GM12892 (cell line): ENCODE measurements at places on chromosomes 11 and 22.

DNA sequence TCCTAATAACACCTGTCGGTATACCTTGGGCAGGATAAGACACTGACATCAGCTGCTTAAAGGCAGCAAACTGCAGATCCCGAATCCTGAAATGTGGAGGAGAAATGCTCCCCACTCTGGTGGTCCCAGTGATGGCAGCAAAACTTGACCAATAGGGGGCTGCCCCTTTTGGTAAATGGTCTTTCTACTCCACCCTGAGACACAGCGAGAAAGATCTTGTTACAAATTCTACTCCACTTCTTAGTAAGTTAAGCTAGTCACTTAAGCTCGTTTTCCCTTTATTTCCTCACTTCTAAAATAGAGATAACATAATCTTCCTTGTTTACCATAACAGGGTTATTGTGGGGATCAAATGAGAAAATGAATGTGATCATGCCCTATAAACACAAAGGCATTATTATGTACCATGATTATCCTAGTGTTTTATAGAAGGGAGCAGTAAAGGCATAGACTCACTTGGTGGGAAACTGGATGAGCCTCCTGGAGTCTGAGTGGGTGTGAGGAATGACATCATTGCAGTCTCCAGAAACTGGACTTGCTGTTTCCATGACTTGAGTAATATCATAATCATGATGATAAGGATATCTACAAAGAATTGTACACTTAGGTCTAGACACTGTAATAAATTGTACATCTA lies 50.9 kb downstream of the ENDOD1 start:
- DNase-seq: no peak

DNA sequence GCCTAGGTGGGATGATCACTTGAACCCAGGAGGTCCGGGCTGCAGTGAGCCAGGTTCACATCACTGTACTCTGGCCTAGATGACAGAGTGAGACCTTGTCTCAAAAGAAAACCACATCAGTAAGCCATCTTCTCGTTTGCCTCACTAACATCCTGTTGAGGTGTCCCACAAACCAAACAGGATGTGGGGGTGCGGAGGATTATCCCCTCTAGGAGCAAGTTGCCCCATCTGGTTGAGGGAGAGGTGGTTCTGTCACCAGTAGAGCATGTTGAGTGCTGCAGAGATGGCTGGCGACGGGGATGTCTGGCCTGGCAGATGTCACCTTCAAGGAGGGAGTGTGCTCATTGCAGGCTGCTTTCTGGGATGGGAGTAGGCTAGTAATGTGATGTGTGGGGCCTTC lies 72.4 kb downstream of the ZNRF3 start:
- DNase-seq: peak; percentile 16

GRCh38 chr11:8314916-8315315 lies 51.2 kb upstream of the LMO1 start:
- no peak for DNase-seq

GRCh38 chr11:118314988-118315411 lies 10.5 kb downstream of the CD3E start:
- no peak for DNase-seq

DNA sequence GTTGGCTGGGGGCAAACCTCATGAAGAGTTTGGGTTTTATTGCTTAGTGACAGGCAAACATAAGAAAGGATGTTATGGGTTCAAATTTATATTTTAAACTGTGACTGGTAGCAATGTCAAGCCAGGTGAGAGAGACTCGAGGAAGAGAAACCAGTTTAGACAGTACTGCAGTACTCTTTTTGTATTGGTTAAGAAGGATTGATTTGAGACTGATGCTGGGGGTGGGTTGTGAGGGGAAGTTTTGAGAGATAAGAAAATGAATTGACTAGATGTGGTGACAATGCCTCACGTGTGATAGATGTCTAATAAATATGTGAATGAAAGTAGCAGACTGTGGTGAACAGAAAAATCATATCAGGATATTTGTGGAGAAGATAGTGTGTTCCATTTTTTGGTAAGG lies 142.4 kb downstream of the DDX10 start:
- DNase-seq: no peak

DNA sequence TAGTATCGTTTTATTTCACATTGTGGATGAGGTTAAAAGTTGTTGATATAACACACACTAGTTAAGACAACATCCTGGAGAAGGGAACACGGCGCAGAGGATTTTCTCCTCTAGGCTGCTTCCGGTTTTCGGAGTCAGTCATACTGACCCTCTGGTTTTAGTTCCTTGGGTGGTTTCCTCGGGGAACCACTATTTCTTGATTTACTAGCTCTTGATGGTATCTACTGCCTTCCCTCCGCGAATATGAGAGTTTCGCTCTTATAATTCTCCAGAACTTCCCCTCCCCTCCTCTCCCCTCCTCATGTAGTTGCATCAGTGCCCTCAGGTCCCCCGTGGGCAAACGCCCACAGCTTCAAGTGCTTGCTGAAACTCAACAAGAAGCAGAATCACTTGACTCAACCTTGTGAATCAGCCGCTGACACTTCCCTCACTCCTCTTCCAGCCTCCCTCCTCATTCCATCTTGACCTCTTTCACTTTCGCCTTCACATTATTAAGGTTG lies 15.9 kb upstream of the APOBEC3A start:
- no peak for DNase-seq

DNA sequence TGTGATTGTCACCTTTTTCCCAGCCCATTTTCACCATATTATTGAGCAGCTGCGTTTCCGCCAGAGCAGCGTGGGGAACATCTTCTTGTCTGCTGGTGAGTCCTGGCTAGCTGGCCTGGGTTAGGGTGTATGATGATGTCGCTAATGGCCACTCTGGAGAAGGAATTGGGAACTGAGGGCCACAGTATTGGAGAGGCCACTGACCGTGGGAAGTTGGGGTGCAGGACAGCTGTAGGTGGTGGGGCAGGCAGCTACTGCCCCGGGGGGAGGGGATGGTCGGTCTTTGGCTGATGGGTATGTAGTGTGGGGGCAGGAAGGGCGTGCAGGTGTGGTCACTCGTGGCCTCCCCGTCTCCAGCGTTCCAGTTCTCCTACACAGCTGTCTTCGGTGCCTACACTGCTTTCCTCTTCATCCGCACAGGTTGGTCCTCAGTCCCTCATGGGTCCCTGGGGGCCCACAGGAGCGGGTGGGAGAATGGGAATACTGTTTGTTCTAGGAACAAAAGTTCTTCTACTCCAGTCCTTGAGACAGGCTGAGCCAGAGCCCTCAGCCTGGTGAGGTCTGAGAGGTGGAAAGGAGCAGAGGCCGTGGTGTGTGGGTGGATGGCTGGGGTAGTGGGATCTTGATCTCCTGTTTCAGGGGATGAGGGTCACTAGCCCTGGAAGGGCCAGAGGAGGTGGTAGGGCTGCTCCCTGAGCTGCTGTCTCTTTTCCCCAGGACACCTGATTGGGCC lies 2.1 kb downstream of the RCE1 start:
- DNase-seq: no peak

- DNase-seq: no peak
Measured at GRCh38 chr11:82041764-82042163, 691.9 kb downstream of the FAM181B start.

- no peak for DNase-seq
Measured at GRCh38 chr11:66042227-66042995, 6.5 kb downstream of the GAL3ST3 start.

GRCh38 chr11:105137286-105137685 lies 2.3 kb downstream of the CARD18 start:
- DNase-seq: no peak

DNA sequence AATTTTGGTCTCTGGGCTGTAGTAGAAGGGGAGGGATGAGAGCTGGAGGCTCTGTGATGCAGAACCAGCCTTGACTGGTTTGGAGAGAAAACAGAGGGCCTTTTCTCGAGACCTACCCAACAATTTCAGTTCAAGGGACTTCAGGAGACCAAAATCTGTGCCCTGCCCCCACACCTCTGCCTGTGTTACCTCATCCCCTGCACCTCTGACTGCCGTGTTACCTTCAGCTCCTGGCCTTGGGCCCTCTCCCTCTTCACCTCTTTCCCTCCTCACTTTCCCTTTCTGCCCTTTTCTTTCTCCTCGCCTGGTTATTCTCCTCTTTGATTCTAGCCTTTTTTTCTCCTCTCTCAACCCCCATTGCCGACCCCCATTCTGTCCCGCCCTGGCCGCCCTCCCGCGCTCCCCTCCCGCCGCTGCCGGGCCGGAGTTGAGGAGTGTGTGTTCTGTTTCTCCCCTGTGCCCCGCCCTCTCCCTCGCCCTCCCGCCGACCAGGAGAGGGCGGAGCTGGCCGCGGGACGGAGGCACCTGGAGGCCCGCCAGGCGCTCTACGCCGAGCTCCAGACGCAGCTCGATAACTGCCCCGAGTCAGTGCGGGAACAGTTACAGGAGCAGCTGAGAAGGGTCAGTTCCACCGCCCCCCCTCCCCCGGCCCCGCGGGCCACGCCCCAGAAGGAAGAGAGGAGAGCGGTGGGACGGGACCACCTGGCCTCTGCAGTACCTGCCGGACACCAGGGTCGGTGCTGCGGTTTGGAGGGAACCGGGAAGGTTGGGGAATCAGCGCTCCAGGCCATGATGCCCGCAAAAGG lies 27.2 kb downstream of the PHLDB1 start:
- no peak for DNase-seq

GRCh38 chr22:21622011-21622918 lies 7.6 kb downstream of the YDJC start:
- DNase-seq: no peak

GRCh38 chr11:12803086-12803826 lies 129.0 kb downstream of the TEAD1 start:
- DNase-seq: no peak

DNA sequence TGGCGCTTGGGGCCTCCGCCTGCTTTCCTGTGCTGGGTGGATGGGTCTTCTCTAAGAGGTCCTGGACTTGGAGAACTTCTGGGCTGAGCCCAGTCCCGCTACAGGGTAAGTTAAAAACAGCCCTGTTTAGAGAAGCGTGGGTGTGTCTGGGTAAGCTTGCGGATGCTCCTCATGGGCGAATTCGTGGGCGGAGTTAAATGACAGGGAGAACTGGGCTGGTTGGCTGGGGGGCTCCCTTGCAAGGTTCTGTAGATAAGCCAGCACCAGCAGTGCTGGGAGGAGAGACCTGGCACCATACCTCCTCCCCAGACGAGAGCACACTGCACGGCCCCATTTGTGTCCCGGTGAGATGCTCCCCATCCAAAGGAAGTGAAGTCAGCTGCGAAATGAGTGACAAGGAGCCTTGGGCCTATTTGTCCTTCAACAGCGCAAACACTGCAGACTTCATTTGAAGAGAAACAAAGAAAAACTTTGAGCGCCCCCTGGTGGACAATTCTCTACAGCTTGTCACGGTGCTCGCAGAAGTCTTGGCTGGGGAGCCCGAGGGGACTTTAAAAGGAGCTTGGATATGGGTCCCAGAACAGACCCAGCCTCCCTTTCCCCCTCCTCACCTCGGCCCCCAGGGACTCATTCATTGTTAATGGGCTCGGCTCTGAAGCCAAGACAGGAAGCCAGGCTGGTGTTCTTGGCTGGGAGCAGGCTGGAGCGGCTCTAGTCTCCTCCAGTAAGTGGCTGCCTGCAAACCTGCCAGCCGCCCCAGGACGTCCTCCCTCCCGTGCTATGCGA lies 39.5 kb downstream of the TP53I11 start:
- peak; percentile 64 for DNase-seq

DNA sequence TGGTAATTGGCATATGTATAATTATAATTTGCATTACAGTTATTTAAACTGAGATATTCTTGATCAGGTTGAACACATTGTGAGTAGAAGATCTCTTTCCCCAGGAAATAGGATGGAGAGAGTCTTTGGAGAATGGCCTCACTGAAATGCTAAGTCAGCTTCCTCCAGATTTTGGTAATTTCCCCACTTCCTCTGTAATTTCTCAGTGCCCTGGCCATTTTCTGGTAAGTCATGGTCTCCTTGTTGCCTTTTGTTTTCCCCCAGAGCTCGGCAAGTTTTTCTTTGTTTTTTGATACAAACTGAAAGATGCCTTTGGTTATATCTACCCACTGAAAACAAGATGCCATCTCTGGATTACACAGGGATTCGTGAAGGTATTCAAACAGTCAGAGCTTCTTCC lies 12.8 kb upstream of the FBXO3 start:
- DNase-seq: no peak

DNA sequence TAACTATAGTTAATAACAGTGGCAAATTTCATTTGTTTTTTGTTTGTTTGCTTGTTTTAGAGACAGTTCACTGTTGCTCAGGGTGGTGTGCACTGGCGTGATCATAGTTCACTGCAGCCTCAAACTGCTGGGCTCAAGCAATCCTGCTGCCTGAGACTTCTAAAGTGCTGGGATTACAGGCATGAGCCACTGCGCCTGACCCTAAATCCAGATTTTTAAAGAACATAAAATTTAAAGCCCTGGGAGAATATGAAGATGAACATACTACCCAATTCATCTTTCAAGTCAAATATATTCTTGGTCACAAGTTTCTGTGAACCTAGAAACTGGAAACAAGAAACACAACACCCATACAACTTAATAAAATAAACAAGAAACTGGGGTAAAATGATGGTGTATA lies 28.1 kb downstream of the RRAS2 start:
- DNase-seq: no peak

DNA sequence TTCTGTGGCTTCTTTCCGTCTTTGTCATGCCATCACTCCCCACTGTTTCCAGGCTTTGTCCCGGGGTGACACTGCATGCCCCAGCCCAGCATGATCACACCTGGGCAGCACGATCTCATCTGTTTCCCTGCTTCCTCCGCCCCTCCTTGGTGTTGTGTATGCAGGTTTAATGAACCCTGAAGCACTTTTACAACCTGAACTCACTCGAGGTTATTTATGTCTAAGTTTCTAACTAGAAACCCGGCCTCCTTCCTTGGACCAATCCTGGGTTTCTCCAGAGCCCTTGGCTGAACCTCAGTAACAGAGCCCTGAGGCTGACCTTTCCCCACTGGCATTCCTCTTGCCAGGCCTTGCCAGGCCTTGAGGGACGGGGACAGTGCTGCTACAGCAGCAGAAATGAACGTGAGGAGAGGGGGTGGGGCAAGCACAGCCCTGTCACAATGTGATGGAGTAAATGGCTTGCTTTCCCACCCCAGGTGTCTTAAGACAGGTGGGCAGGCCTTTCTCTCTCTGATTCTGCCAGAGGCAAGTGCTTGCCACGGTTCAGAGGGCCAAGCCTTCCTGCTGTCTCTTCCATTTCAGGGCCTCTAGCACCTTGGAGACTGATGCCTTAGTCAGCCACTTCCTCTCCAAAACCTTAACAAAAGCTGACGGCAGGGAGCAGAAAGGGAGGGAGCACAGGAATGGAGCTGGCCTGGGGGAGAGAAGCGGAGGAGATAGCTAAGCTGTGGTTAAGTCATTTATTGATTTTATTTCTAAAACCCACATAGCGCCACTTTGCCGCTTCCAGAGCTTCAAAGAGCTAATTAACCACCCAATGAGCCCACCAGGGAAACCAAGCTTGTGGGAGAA lies 3.1 kb upstream of the PYGM start:
- no peak for DNase-seq

DNA sequence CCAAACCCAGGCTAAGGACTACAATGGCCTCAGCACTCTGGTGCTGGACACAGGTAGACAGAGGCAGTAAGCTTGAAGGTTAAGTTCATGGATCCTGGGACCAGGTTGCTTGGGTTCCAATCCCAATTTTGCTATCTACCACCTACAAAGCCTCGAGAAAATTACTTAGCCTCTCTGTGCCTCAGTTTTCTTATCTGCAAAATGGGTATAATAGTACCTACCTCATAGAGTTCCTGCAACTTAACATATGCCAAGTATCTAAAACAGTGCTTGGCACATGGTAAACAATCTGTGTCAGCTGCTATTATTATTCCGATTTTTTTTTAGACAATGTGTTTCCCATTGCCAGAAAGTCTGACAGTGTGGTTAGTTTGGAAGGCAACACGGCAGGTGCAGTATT lies 37.5 kb downstream of the SYN3 start:
- DNase-seq: no peak

- DNase-seq: no peak
Measured at GRCh38 chr11:67027943-67028542, 5.1 kb downstream of the SYT12 start.
